ENCODE measurements at places on chromosomes 13 and 19.

GRCh38 chr19:48879025-48879637, 6.9 kb downstream of the PPP1R15A start:
- DNase-seq = no peak

DNA sequence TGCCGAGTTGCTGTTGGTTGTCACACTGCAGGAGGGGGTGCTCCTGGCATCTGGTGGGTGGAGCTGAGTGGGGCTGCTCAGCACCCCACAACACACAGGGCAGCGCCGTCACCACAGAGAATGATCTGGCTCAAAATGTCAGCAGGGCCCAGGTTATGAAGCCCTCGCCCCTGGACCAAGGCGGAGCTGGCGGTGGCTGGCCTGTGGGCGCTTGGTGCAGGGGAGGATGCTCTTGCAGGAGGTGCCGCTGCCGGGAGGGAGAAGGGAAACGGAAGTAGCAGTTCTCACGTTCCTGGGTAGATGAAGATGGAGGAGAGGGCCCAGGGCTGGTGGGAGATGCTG, 14.2 kb upstream of the LENG8 start:
- DNase-seq = no peak

- DNase-seq = no peak
Measured at GRCh38 chr19:13260883-13261653, 110.9 kb downstream of the IER2 start.

DNA sequence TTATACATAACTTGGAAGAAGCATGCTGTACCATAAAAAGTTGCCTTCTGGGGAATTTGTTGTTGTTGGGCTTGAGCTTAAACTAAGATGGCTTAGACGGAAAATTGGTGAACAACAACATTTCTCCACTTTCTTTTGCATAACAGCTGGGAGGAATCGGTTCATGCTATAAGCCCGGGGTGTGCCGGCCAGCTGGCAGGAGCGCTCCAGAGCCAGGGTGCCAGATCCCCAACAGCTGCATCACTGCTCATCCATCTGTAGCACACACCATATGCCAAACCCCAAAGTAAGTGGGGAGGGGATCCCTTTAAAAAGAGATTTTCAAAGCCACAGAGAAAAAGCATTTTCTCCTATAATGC, 419.5 kb upstream of the ARGLU1 start:
- DNase-seq = no peak

- peak; percentile 73 for DNase-seq
Measured at GRCh38 chr19:4115050-4115817, 8.7 kb downstream of the MAP2K2 start.

DNA sequence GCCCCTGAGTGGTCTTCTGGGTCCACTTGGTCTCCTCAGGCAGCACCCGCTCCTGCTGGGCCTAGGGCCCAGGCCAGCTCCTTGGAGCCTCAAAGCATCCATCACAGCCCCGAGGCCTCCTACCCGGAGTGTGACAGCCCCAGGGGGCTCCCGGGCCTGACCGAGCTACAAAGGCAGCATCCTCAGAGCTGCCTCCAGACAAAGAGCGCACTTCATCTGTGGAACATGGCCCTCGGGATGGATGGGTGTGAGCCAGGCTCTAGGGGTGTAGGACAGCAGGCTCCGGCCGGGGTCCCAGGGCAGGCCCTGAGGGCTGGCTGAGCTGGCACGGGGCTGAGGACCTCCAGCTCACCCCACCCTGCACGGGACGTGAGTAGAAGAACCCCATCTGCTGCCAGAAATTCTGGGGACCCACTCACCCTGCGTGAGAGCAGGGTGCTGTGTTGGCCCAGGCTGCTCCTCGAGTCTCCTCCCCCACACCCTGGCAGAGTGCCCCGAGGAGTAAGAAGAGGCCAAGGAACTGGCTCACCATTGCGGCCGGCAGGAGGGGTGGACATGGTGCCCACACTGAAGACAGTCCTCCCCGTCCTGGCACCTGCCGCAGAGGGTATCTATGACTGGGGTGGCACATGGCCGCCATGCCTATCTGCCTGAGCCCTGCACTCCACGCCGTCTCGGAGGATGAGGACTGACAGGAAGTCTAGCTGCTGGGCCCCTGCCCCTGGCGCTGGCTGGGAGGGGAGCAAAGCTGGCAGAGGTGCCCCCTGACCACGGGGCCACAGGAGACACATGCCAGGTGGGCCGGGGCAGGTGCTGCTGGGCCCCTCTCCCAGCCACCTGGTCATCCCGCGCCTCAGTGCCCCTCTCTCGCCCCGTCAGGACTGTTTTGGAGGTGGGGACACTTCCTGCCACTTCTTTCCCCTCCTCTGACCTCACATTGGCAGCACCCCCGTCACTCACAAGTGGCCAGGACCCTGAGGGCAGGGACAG, 22.3 kb downstream of the CEBPG start:
- no peak for DNase-seq

- DNase-seq = no peak
Measured at GRCh38 chr19:2771786-2772674, 11.0 kb downstream of the SGTA start.

GRCh38 chr13:30905932-30906383, at the start of gene MEDAG:
Gene MEDAG (plus strand): TSS chr13:30906271. CDS start chr13:30906516, 245 bp downstream.
- DNase-seq = no peak

DNA sequence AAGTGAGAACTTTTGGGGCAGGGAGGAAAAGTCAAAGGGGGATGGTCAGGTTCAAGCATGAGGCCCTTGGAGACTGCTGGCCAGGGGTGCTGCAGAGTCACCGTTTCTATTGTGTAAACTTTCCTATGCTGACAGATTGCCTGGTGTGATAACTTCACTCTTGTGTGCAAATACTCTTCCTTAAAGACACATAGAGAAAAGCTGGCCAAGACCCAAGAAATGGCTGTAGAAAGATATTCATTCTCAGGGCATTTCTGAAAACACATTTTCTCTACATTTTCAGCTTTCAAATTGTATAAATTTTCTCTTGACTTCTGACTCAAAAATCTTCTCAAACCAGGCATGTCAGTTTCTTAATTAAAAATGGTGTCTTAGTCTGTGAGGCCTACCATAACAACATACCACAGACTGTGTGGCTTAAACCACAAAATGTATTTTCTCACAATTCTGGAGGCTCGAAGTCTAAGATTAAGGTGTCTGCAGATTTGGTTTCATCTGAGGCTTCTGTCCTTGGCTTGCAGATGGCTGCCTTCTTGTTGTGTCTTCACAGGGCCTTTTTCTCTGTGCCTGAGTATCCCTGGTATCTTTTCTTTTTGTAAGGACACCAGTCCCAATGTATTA, 304.5 kb downstream of the KCNRG start:
- DNase-seq = no peak

DNA sequence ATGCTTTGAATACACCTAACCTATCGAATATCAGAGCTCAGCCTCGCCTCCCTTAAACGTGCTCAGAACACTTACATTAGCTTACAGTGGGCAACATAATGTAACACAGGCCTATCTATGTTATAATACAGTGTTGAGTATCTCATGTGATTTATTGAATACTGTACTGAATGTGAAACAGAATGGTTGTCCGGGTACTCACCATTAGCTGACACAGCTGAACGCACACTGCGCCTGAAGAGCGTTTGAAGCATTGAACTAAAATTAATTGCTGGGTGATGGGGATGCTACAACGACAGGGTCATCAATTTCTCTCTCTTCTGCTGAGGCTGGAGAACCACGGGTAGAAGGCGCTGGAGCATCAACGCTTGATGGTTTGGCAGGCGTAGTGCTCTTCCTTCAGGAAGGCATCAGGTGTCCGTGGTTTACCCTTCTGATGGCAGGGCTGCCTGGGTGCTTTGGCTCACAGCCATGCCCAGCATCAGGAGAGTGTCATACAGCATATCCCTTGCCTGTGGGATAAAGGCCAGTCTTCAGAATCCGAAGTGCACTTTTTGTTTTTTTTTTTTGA, 46.9 kb upstream of the UBE2L5 start:
- no peak for DNase-seq

DNA sequence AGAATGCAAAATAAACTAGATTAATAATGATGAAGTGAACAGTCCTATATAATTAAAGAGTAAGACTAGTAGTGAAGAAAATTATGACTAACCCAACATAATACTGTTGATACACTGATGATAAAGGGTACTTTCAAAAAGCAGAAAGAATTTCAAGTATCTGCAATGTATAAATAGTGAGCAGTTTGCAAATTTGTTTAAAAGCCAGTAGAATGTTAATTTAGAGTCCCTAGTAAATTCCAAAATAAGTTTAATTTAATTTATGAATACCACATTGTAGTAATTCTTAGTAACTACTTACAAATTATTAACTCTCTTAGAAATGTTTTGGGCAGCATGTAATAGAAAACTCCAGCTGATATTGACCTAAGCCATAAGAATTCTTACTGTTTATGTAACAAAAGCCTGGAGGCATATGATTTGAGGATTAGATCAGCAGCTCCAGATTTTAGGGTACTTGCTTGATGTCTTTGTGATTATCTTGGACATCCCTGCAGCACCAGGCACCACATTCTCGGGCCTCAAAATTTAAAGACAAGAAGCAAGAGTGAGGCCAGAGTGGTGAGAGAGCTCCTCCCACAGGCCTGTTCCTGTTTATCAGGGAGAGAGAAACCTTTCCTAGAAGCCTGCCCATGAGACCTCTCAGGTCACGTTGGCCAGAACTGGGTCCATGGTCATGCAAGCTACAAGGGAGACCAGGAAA, 67.6 kb upstream of the TDRD3 start:
- no peak for DNase-seq

DNA sequence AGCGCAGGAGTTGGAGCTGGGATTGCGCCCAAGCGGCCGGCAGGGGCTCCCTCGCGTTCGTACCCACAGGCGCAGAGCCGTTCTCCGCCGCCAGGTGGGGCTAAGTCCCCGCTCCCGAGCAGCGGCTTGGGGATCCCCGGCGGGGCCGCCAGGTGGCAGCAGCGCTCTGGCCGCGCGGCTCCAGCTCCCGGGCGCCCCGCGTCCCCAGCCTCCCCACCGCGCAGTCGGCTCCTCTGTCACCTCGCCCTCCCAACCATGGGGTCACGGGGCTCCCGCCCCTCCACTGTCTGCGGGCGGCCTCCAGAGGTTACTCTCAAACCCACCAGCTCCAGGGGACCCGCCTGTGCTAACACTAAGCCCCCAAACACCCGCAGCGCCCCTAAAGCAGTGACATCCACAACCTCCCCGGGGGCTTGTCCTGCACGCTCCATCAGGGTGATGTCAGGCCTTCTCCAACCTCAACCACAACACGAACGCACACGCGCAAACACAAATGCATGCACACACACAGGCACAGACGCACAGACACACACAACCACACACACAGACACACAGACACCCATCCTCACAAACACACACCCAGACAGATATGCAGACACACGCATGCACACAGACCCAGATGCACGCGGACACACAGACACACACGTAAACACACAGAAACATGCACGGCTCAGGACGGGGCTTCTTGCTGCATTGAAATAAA, 18.4 kb upstream of the KCTD15 start:
- peak; percentile 74 for DNase-seq

DNA sequence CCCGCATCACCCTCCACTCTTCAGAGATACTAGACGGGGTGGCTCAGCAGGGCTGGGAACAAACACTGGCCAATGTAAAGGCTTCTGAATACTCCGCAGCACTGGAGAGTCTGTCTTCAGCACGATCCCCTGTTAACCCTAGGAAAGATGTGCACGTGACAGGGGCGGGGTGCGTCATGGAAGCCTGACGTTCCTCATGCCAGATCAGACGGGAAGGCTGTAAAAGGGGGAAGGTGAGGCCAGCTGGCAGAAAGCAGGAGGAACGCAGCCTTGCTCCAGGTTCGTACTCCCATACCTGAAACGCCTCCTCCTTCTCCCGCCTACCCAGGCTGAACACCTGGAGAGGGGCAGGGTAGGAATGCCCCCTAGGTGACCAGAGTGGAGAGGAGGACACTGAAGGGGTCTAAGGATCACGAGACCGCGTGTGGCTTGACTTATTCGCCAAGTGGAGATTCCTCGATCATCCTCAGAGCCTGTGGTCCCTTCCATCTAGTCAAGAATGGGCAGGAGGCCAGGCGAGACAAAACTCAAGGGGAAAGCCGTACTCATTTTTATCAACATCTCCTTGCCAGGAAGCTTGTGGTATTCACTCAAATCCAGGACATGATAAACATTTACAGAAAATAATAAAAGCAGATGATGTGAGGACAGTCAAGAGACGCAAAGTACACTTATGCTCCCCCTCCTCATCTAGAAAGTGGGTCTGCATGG, 18.2 kb upstream of the FFAR2 start:
- no peak for DNase-seq

- DNase-seq = no peak
Measured at GRCh38 chr19:3186891-3187661, 1.3 kb downstream of the NCLN start.

DNA sequence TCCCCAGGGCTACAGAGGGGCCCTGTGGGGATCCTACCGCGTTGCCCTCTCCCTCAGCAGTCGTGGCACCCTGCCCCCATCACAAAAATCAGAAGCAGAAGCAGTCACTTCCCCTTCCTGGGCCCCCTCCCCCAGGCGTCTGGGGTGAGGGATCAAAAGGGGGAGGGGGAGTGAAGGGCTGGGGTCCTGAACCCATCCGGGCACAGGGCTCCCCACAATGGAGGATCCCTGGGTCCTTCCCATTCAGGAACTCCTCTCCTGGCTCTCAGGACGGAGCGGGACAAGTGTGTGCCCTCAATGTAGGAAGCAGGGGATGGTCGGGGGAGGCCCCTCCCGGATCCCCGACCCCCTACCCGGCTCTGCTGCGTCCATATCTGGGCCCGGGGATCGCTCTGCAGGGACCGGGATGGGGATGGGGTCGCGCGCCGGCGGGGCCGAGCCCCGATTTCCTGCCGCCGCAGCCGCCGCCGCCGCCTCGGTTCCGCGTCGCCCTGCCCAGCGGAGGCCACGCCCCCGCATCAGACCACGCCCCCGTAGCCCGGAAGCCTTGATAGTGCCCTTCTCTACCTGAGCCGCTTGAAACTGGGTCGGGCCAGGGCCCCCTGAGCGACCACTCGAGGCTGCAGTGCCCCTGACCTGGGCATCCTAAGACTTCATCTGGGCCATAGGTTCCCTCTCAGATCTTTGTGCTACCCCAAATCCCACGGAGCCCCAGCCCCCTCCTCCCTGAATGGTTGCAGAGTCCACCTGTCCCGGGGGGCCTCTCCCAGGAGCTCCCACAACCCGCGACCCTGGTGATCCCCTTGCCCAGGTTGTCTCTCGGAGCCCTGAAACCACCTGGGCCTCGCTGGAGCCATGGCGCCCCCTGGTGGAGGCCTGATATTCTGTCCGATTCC, at the start of gene GMIP:
GMIP (minus strand) TSS at position 500 of the 896 bp plus-strand sequence; CDS start at position 372, 128 bp downstream.
- peak; percentile 94 for DNase-seq

DNA sequence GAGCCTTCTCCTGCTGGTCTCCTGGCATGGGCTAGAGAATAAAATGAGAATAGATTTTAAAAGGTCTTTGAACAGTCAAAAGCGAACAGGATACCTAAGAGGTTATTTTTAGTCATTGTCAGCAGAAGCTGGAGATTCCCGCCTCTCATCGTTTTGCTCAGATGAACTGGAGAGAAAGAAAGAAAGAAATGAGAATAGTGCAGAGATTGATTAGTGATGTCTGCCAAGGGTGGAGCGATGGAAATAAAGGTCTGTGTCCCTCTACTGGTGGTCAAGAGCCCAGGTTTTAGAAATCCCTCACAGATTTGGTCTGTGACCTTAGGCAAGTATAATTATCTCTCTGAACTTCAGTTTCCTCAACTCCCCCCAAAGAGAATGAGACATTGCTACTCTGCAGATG, 5.3 kb downstream of the NCAN start:
- no peak for DNase-seq

GRCh38 chr13:78426183-78426582, 177.2 kb downstream of the POU4F1 start:
- DNase-seq = no peak

All from T-cell (primary cell).